ENCODE measurements at places on chromosomes 11 and 22.

DNA sequence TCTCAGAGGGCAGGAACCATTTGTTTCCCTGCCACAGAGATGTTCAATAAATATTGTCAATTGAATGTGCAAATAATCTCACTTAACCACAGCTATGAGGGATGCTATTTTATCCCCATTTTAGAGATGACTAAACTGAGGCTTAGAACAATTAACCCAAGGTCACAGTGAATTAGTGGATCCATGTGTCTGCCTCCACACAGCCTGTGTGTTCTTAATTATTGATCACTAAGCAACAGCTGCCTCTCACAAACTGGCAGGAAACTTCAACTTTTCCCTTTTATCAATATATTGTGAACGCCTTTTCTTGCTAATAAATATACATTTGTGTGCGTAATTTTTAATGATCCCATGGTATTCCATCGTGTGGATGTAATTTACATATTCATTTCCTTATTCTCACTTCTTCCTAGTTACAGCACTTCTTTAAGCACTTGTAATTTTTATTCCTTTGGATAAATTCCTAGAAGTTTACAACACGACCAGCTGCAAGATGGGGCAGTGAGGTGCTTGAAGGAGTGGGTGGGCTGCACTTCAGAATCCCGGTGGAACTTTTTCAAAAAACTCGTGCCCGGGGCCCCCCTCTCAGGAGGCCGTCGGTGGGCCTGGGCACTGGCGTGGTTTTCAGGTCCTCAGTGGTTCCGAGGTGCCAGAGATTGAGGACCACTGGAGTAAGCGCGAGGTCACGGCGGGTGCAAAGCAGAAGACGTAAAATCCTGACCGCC is 915 bp upstream of the SREBF2 start:
- DNase-seq: no peak

DNA sequence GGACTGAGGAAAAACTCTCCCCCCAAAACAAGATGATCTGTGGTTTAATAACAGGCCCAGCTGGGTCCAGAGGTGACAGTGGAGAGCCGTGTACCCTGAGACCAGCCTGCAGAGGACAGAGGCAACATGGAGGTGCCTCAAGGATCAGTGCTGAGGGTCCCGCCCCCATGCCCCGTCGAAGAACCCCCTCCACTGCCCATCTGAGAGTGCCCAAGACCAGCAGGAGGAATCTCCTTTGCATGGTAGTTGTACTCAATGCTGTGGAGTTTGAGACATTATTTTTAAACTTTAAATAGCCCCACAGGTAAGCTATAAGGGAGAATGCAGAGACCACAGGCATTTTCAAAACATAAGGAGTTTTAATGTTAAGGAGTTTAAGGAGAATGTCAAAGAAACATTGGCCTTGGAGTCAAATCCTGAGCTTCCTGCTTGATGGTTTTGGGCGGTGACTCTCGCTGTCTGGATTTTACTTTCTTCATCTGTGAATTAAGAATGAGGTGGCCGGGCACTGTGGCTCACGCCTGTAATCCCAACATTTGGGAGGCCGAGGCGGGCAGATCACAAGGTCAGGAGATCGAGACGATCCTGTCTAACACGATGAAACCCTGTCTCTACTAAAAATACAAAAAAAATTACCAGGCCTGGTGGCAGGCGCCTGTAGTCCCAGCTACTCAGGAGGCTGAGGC is 6.8 kb downstream of the APOL1 start:
- no peak for DNase-seq

DNA sequence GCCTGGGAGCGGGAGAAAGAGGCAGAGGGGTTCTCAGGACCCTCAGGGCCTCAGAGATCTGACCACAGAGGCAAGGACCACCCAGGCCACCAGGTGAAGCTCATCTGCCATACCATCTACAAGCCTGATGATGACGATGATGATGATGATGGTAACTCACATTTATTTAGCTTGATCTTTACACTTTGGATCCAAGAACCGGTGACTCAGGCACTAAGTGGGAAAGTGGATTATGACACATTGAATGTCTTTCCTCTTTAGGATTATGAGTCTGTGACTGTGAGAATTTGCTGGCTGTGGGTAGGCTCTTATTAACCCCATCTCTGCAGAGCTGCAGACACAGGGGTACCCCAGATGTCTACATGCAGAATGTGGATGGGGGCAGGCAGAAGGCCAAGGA is 110.3 kb downstream of the DSCAML1 start:
- DNase-seq: no peak

GRCh38 chr11:73660497-73661034 is 14.2 kb downstream of the PLEKHB1 start:
- no peak for DNase-seq

- no peak for DNase-seq
These were observed 27.8 kb downstream of the P4HA3 start for GRCh38 chr11:74283580-74284180.

- no peak for DNase-seq
These were observed 262.5 kb downstream of the DCDC1 start for GRCh38 chr11:31106968-31107576.

- DNase-seq: no peak
These were observed 695.5 kb downstream of the FAM181B start for GRCh38 chr11:82038154-82038553.

DNA sequence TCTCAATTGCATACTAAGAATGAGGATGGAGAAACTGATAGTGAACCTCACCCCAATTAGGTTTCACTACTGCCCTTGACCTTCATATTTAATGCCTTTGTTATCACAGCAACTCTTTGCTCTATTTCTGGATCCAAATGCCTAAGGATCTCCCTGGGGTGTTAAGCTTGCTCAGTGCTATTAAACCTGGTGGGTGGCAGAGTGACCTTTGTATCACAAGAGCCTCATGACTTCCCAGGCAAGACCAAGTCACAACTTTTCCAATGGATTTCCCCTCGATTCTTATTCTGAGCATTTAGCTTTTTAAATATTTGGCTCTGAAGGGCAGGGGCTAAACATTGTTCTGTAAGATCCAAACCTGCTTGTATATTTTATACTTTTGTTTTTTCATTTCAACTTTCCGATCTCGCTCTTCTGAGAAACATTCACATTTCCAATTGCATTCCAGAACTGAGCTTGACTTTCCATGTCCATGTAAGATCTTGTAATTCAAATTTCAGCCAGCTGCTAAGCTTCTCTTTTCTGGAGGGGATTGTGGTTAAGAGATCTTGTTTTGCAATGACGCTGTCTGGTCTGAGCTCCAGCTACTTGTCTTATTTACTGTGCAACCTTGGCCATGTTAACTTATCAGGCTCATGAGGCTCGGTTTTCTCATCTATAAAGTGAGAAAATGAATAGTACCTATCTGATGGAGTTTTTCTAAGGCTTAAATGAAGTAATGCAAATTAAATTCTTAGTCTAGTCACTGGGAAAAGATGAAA is 6.4 kb upstream of the EHF start:
- DNase-seq: no peak

DNA sequence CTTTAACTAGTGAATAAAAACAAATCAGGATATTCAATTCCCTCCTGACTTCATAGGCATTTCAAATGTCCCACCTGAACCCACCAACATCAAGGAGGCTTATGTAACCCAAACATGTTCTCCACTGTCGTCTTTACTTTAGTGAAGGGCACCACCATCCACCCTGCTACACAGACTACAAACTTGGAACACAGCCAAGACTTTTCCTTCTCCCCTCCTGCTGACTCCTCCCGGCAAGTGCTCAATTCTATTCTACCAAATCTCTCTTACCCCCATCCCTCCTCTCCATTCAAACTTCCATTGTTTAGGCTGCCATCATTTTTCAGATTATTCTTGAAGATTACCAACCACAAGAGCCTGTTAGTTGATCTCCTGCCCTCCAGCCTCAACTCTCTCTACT is 24.3 kb downstream of the SAAL1 start:
- DNase-seq: no peak

- DNase-seq: no peak
These were observed 228.2 kb upstream of the BLID start for GRCh38 chr11:122344215-122344614.

DNA sequence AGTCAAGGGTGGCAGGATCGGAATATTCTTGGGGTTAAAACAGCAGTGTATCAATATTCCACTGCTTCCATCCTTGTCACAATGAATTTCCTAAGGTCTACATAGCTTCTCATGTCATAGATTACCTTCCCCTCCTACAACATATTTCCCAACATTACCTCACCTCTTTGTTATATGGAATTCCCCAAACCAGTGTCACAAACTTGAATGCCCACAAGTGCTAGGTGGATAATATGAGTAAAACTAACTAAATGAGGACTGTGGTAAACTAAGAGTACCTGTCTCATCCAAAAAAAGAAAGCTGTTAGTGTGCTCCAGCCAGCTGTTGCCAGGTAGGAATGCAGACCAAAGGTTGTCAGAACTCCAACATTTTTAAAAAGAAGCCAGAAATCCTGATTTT is 17.0 kb upstream of the NUCB2 start:
- no peak for DNase-seq

DNA sequence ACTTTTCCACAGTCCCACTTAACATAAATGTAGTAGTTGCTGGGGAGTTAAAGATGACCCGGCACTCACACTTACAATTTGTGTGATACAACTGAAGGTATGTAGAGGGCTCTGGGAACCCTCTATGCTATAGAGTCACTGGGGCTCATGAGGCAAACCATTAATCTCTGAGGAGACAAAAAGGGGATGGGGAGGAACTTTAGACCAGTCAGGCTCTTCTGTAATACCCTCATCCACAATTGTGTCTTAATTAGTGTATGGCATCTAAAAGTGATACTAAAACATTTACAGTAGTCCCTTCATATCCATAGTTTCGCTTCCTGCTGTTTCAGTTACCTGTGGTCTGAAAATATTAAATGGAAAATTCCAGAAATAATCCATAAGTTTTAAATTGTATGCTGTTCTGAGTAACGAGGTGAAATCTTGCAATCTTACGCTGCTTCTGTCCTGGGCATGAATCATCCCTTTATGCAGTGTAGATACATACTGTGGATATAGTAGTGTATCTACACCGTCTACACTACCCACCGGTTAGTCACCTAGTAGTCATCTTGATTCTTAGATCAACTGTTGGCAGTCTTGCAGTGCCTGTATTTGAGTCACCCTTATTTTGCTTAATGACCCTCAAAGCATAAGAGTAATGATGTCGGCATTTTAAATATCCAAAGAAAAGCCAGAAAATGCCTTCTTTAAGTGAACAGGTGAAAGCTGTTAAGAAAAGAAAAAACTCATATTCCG is 12.2 kb downstream of the CBL start:
- DNase-seq: no peak

- DNase-seq: no peak
These were observed 2.2 kb downstream of the GPR137 start for GRCh38 chr11:64287676-64288352.

- no peak for DNase-seq
These were observed 74.3 kb downstream of the SNX19 start for GRCh38 chr11:130842001-130842400.

DNA sequence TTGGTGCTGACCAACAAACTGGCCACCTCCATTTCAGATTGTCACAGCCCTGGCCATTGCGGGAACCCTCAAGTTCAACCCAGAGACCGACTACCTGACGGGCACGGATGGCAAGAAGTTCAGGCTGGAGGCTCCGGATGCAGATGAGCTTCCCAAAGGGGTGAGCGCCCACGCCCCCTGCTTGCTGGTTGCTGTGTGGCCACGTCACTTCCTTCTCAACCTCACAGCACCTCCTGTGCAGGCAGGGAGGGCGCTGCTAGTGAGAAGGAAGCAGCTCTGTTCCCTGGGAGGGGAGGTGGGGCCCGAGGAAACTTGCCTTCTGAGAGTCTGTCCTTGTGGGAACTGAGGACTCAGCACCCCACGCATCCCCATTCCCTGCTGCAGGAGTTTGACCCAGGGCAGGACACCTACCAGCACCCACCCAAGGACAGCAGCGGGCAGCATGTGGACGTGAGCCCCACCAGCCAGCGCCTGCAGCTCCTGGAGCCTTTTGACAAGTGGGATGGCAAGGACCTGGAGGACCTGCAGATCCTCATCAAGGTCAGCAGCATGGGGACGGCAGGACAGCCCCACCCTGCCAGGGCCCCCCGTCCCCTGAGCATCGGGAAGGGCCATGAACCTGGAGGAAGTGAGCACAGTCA is 19.3 kb downstream of the POLR3H start:
- DNase-seq: peak; percentile 50

DNA sequence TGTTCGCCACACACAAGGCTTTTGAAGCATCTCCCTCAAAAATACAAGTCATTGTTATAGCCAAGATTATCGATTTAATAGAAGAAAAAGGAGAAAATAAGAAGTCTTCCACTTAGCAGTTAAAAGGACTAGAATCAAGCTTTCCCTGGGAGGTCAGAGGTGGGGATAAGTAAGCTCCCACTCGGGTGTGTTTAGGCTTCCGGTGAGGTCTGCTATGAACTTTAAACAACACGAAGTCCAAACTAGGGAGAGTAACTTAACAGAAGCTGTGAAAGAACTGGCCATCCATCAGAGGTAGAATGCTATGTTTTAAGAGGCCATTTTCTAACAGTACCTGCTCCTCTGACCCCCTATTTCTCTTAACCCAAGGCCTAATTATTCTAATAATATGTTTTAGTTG is 91.4 kb upstream of the APOA1 start:
- DNase-seq: no peak

DNA sequence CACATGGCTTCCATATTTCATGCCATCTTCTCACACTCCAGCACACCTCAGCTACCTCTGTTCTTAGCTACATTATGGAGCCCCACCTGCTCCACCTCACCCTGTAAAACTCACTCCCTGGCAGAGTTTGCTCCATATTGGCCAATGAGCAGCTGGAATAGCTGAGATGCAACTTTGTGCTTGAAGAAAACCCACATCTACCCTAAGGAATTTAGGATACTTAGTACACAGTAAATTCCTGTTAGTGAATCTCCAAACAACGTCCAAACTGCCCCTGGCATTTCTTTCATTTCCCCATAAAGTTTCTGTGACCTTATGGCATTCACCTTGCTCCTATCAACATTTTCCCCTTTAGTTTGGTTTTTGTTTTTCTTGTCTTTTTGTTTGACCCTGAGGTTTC is 2.2 kb upstream of the VWCE start:
- no peak for DNase-seq

DNA sequence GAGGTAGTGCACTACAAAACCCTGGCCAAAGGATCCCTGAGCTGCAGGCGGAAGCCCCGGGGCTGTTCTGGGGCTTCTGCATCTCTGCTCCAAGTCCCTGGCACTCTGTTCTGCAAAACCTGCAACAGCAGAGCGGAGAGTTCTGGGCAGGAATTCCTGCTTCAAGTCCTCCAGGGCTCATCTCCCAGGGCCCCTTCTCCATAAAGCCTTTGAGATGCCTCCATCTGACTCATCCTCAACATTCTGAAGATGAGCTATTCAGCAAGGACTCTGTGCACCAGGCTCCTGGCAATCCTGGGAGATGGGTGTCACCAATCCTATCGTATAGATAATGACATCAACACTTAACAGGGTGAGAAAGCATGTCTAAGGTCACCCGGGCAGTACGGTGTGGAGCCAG is 19.3 kb downstream of the SYN3 start:
- DNase-seq: no peak

- DNase-seq: no peak
These were observed 11.7 kb upstream of the DNAJB13 start for GRCh38 chr11:73939096-73939495.

DNA sequence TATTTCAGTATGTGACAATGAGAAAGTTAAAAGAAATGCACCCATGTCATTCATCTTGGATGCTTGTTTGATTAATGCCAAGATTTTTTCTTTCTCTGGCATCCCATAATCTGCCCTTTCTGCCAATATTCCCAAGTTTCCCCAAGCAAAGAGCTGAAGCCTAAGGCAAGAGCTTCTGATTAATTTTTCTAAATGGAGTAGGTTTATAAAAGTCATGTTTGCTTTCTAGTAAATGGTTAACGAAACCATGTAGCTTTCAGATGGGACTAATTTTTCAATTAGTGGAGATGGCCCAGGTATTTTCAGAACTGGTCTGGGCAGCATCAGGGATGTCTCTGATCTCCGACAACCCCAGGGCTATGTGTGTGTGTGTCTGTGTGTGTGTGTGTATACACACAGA is 55.3 kb downstream of the LRRC4C start:
- no peak for DNase-seq

Data from activated CD4-positive, CD25-positive, alpha-beta regulatory T cell (primary cell).